Stimulated activated CD8-positive, alpha-beta memory T cell treated with anti-CD3 and anti-CD28 coated beads, Interleukin-7, amount 100 ng/mL, for 1 hour (primary cell): ENCODE measurements at places on chromosomes 3 and 15.

GRCh38 chr3:71428841-71429596, 154.5 kb downstream of the FOXP1 start:
- no peak for DNase-seq

DNA sequence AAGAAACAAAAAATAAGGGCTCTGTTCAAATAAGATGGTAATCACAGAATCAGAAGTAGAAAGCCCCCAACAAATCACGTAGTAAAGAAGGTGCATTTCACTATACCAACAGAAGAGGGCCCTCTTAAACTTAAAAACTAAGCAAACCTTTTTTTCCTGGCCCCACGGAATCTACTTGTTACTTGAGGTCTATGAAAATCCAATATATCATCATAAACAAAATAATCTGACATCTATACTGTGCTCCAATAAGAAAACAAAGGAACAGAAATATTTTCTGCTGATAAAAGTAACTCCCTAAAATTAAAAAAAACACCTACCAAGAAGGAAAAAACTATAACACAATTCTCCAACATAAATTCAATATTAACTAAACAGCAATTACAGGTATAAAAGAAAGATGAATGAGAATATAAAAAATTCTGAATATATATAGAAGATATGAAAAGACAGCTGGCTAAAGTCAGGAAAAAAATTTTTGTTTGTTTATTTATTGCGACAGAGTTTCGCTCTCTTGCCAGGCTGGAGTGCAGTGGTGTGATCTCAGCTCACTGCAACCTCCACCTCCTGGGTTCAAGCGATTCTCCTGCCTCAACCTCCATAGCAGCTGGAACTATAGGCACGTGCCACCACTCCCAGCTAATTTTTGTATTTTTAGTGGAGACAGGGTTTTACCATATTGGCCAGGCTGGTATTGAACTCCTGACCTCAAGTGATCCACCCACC, 81.8 kb downstream of the CLASP2 start:
- no peak for DNase-seq

GRCh38 chr3:167740961-167741587, 5.6 kb downstream of the SERPINI1 start:
- no peak for DNase-seq

DNA sequence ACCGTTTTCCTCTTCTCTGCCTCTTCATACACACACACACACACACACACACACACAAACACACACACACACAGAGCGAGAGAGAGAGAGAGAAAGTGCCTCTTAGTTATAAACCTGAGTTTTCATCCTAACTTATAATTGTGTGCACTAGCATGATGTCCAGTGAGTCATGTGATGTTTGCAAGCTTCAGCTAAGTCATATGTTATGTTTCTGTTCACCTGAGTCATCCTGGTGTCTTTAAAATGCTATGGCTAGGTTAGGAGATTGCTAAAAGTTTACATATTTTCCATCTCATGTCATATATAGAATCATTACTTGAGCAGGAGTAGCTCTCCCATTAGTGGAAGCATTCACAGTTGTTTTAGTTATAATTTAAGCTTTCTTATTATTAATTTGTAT, 155.8 kb downstream of the EPHA6 start:
- DNase-seq: no peak

DNA sequence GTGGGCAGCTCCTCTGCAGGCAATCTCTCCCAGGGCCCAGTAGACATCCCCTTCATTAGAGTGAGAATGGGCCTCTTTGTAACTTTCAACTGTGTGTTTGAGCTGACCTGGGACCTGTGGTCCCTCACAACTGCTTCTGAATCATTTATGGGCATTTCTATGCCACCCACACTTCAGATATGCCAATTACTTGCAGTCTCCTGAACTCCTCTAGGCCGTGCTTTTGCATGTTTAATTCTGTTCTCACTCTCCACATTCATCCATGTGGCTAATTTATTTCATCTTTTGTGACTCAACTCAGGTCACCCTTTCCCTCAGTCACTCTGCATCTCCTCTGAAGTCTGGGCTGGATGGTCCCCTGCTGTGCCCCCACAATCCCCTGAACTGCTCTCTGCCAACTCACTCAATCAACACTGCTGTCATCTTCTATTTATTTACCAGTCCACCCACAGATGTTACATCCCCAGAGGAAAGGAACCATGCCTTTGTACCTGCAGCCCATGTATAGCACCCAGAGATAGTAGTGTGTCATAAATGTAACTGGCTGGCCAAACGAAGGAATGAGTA, 364.7 kb downstream of the EPHB1 start:
- DNase-seq: no peak

DNA sequence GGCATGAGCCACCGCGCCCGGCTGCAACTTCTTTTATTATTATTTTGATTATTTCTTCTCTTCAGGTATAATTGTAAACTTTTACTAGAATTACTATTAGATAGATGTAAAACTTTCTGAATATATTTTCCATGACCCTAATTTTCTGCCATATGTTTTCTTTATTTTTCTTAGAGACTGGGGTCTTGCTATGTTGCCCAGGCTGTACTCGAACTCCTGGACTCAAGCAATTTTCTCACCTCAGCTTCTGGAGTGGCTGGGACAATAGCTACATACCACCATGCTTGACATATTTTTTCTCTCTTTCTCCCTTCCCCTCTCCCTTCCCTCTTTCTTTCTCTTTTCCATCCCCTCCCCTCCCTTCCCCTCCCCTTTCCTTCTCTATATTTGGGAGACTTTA, 29.6 kb upstream of the CHST2 start:
- no peak for DNase-seq

GRCh38 chr3:49017971-49018706, at the start of gene DALRD3:
Gene DALRD3, minus strand, starts transcription at chr3:49018580. Its CDS starts 16 bp downstream, at chr3:49018564.
- peak; percentile 32 for DNase-seq

DNA sequence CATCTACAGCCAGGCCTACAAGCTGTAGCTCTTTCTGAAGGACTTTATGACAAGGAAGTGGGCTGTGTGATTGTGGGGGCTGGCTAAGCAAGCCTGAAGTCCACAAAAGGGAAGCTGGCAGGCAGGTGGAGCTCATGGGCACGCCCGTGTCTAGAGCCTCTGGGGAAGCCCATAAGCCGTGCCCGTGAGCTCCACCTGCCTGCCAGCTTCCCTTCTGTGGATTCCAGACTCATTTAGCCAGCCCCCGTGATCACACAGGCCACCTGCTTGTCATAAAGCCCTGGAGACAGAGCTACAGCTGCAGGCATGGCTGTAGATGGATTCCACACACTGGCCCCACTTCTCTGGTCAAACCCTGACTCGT, 15.2 kb downstream of the EFCC1 start:
- no peak for DNase-seq

DNA sequence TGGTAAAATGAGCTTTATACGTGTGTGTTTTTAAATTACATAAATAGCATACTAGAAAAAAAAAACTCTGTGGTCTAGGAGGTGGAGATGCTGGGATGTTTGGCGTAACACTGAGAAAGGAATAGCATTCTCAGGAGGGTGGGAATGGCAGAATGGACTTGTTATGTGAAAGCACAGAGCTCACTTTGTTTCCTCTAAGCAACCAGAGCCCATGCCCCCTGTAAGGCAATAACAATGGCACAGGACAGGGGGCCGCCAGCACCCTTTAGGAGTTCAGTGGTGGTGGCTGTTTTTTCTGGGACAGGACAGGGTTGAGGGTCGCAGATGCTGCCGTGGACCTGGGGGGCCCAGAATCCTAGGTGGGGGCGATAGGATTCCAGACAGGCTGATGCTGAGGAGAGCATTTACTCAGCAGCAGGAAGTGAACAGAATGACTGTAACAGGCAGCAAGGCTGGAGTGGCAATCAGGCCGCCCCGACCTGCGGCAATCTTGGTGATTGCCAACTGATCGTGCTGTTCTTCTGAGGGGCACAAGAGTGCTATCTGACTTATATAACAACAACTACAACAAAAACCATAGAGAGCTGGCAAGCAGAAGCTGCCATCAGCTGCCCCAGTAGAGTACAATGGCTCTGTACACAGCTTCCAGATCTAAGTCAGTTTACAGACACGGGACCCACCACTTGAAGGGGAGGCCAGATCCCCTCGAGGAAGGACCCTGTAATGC, 160.4 kb downstream of the UACA start:
- DNase-seq: no peak

- no peak for DNase-seq
Observed at GRCh38 chr3:155581579-155581978, 163.3 kb downstream of the PLCH1 start.

GRCh38 chr3:195595785-195596531, 12.2 kb upstream of the APOD start:
- no peak for DNase-seq

GRCh38 chr15:29115093-29115991, 154.3 kb downstream of the NSMCE3 start:
- no peak for DNase-seq

GRCh38 chr15:71810256-71811035, at the start of gene NR2E3:
Gene NR2E3, plus strand, starts transcription at chr15:71810554. Its CDS starts 190 bp downstream, at chr15:71810744.
- DNase-seq: no peak

DNA sequence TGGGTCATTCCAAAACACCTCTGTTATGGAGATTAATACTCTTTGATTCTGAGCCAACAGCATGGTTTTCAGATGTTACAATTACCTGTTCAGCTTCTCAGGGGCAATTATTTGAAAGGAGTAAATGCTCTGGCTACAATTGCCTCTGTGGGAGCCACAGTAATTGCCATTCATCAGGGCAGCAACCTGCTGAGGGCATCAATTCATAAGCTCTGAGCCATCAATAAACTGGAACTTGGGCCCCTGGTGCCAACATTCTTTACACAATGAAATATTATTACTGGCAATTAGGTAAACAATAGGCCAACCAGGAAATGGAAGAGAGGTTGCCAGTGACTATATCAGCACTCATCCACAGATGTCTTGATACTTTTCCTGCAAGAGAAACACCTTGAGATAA, 660.8 kb downstream of the MECOM start:
- no peak for DNase-seq

DNA sequence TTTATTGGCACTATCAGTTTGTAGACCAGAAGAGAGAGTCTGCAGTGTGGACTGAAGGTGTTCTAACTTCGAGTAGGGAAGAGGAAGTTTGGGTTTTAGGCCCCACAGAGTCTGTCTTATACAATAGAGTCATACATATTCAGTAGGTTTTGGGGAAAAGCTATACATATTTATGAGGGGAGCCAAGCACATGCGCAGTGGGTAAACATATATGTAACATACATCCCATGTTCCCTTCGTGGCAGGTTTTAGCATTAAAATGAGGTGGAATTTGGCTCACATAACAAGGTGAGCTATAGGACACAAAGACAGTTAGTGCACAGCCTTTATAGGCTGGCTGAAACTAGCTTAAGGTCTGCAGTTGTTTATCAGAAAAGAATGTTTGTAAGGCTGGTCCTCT, 4.9 kb downstream of the GALK2 start:
- no peak for DNase-seq

DNA sequence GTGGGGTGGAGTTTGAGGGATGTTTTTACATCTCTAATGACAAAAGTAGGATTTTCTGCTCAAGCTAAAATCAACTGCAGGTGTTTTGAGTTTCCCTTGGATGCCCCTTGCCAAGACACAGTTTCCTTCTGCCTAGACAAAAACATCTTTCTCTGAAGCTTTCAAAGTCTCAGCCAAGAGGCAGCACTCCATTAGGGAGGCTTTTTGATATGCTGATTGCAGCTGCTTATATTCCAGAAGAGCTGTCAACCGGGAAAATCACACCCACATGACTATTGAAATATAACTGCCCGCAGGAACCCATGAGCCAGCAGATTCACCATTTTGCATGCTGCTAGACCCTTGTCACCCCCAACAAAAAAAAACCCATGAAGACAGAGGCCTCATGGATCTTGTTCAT, 27.5 kb upstream of the ZNF148 start:
- DNase-seq: no peak

DNA sequence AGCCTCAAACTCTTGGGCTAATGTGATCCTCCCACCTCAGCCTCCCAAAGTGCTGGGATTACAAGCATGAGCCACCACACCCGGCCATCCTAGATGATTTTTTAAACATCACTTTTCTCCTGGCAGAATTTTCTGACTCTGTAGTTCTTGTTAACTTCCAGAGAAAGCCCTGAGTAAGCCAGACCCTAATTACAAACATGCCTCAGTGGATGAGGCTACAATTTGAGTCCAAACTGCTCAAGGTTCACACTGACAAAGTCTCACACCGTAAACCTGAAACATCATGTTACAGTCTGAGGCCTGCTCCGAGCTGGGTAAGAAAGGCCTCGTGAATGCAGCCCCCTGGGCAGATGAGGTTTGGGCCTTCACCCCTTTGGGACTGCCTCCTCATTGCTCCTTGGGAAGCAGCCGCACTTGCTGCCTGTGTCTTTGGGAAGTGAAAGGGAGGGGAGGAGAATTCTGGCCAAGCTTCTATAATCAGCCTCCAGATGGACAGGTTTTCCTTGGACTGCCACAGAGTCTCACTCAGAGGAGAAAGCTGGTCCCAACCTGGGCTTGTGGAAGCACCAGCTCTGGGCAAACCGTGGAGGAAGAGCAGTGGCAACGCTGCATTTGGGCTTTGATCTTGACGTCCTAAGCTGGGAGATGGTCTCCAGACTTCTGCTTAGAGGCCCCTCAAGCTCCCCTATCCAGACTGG, 46.0 kb downstream of the CA12 start:
- DNase-seq: no peak

DNA sequence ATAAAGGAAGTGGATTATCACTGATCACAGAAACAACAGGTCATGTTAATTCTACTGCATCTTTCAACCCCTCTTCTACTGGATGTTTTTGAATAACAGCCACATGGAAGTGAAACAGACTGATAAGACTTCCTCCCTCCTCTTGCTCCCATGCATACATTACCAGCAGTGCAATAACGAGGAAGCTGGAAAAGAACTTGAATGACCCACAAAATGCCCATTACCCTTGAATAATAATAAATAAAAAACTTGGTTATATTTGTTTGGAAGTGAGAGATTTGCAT, 51.6 kb downstream of the RARB start:
- no peak for DNase-seq

- DNase-seq: no peak
Observed at GRCh38 chr3:136734382-136735070, 17.7 kb downstream of the STAG1 start.

DNA sequence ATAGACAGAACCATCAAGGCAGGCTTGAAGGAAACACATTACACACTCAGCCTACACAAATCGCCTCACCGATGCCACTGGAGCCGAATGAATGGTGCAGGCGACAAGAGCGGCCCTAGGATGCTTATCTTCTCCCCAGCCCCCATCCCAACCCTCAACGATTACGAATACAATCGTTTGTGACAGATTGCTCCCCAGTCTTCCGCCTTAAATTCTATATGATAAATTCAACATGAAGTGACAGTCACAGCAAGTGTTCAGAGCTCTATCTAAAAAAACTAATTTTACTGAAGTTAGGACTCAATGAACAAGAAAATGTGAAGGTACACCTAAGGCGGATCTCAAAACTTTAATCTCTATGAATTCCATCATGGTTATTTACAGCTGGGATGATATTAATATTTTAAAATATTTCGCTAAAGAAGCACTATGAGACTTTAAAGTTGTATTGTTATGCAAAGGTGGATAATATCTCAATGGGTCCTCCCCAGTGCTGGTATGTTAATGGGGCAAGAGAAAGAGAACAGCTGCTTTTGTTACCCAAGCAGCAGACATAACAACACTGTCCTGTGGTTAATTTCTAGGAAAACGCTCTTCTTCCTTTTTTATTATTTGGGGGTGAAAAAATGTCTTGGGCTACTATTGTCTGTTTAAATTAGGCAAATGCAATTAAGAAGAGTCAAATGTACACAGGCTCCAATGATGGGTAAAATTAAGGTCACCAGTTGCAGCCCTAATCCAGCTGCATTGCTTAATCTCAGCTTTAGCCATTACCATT, 147.6 kb upstream of the NR2F2 start:
- DNase-seq: no peak
